ENCODE measurements at places on chromosomes 2 and 18.

GRCh38 chr2:127201452-127201851, 18.6 kb downstream of the CYP27C1 start:
- no peak for DNase-seq

DNA sequence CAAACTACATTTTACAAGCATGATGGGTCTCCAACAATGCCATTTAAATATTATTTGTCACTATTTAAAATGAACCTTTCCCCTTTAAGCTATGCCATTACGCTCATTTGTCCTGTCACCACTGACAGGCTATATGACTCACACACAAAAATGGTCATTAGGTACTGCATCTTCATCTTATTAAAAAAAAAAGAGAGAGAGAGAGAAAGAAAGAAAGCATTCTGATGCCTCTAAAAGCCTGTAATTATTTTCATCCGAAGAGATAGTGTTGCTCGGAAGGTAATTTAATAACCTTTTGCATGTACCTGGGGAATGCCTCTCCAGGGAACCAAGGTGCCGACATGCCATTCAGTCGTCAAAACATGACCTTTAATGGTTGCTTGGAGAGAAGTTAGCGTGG, 226.7 kb downstream of the ARHGAP15 start:
- no peak for DNase-seq

DNA sequence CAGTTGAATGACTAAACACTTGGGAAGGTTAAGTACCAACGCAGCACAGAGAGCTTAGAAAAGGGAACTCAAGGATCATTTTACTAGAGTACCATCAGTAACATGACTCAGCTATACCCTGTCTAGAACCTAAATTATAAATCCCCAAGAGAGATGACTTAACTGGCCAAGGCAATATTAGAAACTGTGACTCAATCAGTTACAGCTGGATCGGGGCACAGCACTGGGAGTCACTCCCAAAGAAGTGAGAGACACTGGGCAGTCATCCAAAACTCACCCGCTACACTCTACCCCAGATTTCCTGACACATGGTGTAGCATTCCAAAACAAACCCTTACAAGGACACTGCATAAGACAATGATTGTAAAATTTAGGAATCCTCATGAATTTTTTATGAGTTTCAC, 17.7 kb downstream of the IWS1 start:
- DNase-seq: peak; percentile 97

DNA sequence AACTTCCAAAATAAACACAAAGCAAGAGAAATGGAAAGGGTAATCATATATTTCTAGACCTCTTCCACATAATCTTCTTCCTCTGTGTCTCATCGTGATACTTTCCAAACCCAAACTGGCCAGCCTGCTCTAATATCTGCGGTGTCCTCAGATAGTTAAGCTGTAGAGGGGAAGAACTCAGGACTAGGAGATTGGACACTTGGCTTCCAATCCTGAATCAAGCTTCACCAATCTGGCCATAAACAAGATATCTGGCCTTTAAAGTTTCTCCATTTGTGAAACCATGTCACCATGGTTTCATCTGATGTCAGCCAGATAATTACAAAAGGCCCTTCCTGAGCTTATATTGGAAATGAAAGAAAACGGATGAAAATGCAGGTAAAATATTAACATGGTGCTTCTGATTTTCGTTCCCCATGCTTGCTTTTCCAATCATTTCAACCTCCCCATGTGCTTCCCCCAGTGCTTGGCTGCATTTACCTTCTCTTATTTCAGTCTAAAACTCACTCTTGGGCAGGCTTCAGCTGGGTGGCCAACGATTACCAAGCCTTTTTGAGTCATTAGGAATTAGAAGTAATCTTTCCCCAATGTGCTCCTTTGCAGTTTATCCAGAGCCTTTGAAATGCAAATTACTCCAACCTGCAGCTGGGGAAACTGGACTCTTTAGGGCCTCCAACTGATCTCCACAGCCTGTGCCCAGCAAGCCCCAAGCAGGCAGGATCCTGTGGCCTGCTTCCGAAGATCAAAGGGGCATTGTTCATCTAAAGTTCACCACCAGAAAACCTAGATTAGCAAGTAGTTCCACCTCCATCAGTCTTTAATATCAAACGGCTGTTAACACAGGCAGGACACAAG, 44.5 kb upstream of the MYCN start:
- DNase-seq: no peak

- no peak for DNase-seq
Observed at GRCh38 chr2:171432206-171432968, 1.4 kb downstream of the METTL8 start.

DNA sequence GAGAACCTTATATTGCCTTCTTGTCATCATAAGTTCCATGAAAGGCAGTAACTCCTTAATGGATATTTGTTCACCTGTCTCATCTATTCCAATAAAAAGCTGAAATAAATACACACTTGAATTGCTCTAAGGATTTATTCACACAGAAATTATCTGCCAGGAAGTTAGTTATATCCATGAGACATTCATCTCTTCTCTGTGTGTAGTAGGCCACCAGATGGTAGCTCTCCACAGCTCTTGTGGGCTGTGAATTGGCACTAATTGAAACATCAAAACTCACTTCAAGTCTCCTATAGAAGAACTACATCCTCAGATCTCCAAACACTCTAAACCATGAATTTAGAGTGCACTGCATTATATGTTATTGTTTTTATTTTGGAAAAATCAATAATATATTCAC, 189.6 kb downstream of the DSC3 start:
- no peak for DNase-seq

GRCh38 chr2:99878581-99879350, 263.6 kb downstream of the AFF3 start:
- DNase-seq: peak; percentile 77

GRCh38 chr2:68909793-68910674, 38.8 kb upstream of the BMP10 start:
- peak; percentile 75 for DNase-seq

GRCh38 chr2:110157153-110157793, 41.7 kb upstream of the MALL start:
- DNase-seq: peak; percentile 63

GRCh38 chr2:76326636-76327035, 615.9 kb upstream of the GCFC2 start:
- no peak for DNase-seq

- no peak for DNase-seq
Observed at GRCh38 chr2:63899639-63900038, 57.9 kb downstream of the UGP2 start.

- peak; percentile 43 for DNase-seq
Observed at GRCh38 chr18:21242141-21242779, at the start of gene GREB1L. Gene GREB1L (plus strand): TSS chr18:21242232. CDS start chr18:21383519, 141,287 bp downstream.

- DNase-seq: peak; percentile 92
Observed at GRCh38 chr2:204452464-204453023, 92.7 kb upstream of the PARD3B start.

DNA sequence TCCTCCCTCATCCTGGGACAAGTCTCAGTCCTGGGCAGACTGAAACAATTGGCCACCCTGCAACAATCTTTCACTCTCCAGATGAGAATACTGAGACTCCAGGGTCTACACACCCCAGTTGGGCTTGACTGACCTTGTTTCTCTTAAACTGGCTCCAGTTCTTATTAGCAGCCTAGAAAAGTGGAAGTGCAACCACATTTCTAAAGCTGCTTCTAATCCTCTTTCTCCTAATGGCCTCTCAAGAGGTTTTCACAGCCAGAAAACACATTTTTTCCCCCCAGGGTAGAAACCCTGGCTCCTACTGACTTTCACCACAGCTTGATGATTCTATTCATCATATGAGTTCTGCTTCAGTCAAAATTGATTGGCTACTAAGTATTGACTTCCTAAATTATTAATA, 45.8 kb downstream of the SLC4A5 start:
- DNase-seq: no peak

DNA sequence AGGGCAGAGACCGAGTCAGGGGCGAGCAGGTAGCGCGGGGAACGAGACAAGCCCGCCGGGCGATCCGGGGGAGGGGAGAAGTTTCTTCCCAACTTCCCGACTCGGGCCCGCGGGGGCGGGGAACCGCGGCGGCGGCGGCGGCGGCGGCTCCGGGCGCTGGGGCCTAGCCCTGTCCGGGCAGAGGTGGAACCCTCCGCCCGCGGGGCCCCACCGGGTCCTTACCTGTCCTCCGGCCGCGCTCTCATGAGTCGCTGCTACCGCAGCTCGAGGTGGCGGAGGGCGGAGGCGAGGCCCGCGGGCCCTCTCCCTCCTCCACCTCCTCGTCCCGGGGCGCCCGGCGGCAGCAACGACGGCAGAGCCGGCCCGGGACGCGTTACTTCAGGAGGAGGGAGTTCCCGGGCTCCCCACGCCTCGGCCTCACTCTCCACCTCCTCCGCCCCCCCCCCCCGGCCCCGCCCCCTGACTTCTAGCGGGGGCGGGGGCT, at the start of gene YES1:
Gene YES1, minus strand, starts transcription at position 351 of the 484 bp plus-strand sequence. CDS start 55,415 bp downstream, outside the sequence.
- DNase-seq: peak; percentile 71

DNA sequence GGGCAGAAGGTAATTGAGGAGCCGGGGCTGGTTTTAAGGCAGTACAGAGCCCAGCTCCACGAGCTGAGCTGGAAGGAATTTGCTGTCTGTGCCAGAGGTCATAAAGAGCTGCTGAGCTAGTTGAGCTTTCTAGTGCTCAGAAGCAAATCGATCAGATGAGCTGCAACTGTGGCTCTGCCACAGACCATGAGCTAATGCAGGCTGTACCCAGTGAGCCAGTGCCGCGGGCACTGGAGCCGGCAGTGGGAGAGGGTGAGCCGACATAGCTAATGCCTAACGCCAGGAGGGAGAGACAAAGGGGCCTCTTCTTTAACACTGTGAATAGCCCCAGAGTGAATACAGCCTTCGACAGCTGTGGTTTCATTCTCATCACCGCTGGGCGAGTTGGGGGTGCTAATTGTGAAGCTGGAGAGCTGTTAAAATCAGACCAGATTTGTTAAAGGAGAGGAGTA, 410.1 kb upstream of the TCF4 start:
- DNase-seq: no peak

- no peak for DNase-seq
Observed at GRCh38 chr2:237694415-237695194, 67.2 kb downstream of the LRRFIP1 start.

- no peak for DNase-seq
Observed at GRCh38 chr2:105990624-105991023, 203.5 kb downstream of the UXS1 start.

Data from ACHN (cell line).